ENCODE measurements at places on chromosomes 2 and 18. TPM values are rescaled to one million over a fixed set of nuclear protein-coding genes. Genes with fewer than 3 reads are reported as not detected.

NEU2 gene
- total RNA-seq, result 0.24 TPM

RAD51AP2 gene
- not detected for total RNA-seq

- DNase-seq, result no peak
Observed at GRCh38 chr2:72148003-72148836, 558 bp upstream of the CYP26B1 start.

GRCh38 chr18:21074336-21075323, 37.0 kb downstream of the ROCK1 start:
- DNase-seq, result no peak

DNA sequence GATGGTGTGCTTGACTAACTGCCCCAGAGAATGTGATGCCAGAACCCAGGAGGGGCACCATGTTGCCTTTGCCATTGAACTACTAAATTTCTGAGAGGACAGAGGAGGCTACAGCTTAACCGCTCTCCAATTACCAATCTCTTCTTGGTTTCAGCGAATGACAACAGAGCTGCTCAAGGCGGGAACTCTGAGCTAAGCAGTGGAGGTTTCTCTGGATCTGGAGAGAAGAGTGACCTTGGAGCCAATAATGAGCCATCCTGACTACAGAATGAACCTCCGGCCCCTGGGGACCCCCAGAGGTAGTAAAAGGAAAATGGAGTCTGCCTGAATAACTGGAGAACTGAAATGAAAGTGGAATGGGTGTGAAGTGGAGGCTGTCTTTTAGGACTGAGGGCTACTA, 53.2 kb downstream of the DIS3L2 start:
- no peak for DNase-seq

DNA sequence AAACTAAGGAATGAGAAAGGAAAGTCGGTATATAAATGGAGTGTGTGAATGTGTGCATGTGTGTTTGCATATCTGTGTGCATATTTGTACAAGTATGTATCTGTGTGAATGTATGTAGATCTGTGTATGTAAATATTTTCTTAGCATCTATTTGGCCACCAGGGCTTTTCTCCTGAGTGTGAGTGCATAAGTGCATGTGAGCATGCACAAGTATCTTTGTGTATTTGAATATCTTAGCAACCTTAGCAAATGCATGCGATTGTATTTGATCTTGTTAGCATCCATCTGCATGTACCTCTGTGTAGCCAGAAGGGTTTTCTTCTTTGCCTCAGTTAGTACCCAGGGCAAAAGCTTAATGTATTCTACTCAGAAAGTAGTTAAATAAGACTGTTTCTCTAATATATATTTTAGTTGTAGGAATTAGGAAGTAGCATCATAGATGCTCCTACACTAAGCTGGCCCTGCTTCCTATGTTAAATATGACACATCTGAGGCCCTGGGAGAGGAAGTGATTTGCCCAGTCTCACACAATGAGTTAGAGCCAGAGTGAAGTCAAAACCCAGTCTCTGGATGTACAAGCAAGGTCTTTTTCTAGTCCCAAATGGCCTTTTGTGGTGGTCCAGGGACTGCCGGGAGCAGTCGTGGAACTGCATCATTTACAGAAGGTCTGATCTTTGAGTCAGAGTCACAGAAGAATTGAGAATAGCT, 9.2 kb downstream of the FKBP1B start:
- DNase-seq, result no peak

All from HT1080 (cell line).